ENCODE measurements at places on chromosomes 7 and 10.
A peak's percentile ranks its signal among the peaks of the same experiment; 100 is the strongest.

DNA sequence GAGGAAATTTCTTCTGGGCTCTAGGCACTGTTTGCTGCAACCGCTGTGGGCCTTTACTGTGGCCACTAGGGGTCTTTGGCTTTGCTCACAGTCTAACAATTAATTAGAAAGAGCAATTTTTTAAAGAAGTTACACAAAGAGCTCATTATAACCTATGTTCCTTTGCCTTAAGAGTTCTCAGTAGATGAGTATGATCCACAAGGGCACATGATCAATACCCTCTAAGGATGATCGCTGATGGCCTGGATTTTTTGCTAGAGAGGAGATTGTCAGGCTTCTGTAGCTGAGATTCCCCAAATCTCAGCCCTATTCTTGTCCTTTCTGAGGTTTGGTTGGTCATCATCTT is 80.8 kb upstream of the RHOBTB1 start:
- peak; percentile 74 for DNase-seq

DNA sequence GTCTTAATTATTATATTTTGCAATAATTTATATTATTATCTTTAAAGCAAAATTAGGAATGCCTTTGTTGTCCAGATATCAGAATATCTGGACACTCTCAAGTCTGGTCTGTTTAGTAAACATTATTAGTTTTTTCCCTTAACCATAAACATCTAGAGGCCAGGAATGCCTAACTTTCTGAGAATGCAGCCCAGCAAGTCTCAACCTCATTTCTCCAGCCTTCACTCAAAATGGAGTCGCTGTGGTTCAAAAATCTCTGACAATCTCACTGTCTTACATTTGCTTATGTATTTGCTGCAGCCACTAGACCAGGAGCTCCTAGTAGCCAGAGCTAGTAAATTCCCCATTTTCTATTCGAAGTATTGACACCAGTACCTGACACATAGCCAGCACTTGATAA is 49.7 kb upstream of the INHBA start:
- DNase-seq: no peak

- DNase-seq: no peak
Measured at GRCh38 chr7:39240864-39241263, 263.2 kb downstream of the POU6F2 start.

GRCh38 chr10:122308417-122309141 is 37.5 kb downstream of the BTBD16 start:
- peak; percentile 43 for DNase-seq

DNA sequence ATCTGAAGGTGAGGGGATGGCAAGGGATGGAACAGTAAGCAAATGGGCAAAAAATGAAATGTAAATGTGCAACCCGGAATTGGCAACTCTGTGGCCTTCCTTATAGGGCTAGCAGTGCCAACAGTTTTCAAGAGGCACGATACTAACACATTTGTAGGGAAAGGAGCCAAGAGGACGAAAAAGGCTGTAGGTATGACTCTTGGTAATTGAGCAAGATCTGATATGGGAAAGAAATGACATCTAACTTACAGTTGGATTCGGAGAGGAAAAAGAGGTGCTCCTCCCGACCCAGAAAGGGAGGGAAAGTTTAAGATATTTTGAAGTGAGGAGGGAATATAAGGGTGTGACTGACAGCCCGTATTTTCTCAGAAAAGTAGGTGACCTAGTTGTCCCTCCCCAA is 2.1 kb upstream of the CREM start:
- DNase-seq: no peak

- no peak for DNase-seq
Measured at GRCh38 chr10:83886871-83887270, 252.4 kb upstream of the GHITM start.

DNA sequence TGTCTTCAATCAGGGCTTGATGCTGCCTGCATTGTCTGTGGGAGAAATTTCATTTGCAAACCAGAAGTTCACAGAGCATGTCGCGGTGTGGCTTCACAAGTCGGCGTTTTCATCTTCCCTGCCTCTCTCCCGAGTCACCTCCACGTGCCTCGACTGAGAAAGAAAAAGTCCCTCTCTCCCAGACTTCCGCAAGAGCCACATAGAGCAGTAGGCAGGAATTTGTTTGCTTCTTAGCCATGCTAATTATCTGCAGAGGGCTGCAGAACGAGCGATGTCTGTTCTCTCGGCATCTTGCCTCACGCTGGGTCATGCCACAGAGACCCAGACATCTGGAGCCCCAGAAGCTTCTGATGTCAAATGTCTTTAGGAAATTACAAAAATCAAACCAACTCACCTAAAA is 272.2 kb downstream of the TCF7L2 start:
- DNase-seq: peak; percentile 58

DNA sequence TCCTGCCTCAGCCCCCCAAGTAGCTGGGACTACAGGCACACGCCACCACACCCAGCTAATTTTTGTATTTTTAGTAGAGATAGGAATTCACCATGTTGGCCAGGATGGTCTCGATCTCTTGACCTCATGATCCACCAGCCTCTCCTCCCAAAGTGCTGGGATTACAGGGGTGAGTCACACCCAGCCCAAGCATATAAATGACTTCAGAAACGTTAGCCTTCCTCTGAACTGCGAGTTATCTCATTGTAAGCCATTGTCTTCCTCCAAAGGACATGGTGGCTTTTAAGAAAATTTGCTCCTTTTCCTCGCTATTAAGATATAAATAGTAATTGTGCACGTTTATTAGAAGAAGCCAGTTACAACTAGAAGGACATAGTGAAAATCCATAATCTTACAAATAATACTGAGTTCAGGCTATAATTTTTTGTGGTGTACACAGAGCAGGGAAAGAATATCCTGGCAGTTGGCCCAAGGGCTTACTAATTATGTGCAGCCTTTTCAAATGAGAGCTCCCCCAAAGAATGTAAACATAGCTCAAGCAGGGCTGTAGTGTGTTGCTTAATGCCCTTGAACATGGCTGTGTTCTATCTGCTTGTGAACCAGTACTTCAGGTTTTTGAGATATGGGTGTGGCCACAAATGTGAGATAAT is 495.8 kb downstream of the PARD3 start:
- DNase-seq: no peak

DNA sequence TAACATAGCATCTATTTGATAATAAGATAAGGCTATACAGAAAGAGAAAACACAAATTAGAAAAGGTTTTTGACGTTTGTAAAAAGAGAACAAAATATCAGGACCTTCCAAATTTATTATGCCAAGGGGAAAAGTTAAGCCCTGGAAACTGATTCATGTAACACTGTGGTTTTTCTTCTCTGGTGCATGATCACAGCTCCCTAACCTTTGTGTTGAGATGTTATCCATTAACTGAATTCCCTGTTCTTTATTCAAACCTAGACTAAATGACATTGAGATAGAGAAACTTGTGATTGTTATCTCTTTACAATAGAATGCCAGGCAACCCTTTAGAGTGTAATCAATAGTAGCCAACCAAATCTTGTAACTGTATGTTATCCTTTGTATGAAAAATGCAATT is 141.5 kb upstream of the NRG3 start:
- DNase-seq: no peak

GRCh38 chr10:79182781-79183467 is 114.2 kb downstream of the ZMIZ1 start:
- DNase-seq: no peak

- peak; percentile 64 for DNase-seq
Measured at GRCh38 chr10:132862485-132863420, 76.8 kb upstream of the NKX6-2 start.

DNA sequence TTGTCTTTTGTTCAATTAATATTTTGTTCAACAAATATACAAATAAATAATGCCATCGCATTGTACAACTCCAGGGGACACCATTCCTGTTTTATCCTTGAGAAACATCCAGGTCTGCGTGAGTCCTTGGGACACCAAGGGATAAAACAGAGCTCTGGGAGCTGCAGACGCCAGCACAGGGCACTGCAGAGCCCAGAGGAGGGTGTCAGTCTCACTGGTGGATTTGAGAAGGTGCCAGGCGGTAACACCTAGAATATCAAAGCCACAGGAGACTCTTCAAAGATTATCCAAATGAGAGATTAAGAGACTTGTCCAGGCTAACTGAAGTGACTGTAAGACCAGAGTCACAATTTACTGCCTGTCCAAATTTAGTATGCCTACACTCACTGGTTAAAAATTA is 55.3 kb downstream of the TEX36 start:
- no peak for DNase-seq

DNA sequence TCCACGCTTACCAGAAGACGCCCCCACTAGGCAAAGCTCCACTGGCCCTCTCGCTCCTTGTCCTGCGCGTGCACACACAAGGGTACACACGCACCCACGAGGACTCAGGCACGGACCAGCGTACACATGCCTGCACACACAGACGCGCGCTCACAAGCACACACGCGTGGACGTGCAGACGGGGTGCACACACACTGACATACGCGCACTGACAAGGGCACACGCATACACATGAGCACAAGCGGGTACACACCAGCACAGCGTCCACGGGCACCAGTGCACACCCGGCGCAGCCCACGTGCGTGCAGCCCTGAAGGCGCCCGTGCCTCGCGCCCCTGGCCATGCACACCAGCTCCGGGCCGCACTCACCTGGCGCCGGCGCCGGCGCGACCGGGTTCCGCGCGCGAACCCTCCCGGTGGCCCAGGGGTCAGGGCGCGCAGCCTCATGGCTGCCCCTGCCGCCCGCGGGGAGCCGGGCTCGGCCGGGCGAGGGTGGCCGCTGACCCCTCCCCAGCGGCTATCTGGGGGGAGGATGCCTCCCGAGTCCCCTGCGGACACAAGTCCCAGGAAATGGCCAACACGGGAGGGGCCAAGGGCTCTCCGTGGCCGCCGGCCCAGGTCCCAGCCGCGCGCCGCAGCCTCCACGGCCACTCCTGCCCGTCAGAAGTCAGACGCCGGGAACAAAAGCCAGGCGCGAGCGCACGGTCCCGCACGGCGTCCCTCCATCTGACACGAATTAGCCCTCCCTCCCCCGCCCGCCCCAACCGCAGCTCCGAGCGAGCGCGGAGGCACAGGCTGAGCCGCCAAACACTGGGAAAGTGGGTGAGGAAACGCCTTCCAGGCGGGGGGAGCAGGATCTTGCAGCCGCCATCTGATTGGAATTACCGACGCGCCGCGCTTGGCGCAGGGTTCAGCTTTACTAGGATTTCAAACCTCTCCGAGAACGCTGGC is 45.0 kb downstream of the TNS3 start:
- DNase-seq: peak; percentile 84

DNA sequence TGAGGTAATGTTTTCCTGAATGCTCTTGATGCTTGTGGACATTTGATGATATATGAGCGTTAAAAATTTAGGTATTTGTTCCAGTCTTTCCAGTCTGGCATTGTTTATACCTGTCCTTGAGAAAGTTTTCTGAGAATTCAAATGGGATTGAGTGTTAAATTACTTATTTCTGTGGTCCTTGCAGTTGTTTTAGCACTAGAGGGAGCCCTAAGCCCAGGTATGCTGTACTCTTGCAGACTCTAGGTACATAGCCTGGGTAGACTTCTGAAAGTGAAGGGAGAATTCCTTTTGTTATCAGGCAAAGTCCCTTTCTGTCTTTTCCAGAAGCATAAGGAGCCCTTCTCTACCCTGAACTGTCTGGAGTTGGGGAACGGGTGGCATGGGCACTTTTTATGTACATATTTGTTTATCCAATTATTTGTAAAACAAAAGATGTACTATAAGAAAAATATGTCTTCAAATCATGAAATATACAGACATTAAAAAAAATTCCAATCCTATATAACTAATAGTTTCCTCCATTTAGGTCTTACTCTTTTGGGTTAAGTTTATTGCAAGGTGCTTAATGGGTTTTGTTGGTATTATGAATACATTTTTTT is 262.1 kb downstream of the ATRNL1 start:
- peak; percentile 76 for DNase-seq

GRCh38 chr7:7265081-7266075 is 83.0 kb downstream of the C1GALT1 start:
- DNase-seq: no peak

GRCh38 chr7:77281780-77282478 is 82.3 kb upstream of the FGL2 start:
- DNase-seq: no peak

DNA sequence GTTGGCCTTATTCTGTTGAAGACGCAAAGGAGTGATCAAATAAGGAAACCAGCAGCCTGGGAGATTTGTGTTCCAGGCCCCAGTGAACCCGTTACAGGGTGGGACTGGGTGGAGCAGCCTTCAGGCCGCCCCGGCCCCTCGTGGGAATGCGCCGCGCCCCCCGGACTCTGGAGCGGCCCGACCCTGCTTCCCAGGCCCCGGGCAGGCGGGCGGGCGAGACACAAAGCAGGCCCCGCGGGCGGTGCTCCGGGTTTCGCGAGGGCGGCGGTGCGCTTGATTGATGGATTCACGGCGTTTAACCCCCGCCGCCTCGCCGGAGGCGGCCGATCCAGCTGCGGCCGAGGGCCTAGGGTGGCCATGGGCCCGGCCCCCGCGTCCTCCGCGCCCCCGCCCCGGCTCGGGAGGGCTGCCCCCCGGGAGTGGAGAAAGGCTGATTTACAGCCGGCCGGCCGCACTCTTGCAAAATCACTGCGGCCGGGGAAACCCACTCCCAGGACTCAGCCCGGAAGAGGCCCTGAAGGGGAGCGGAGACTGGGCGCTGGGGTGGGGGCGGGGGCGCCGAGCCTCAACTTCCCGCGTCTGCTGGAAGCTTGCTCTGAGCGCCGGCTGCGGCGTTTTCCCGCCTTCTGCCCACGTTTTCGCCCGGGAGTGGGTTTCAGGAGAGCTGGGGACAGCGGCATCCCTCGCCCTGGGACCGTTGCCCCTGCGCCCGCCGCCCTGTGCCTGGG is 299.6 kb upstream of the NFE2L3 start:
- DNase-seq: peak; percentile 84

- no peak for DNase-seq
Measured at GRCh38 chr10:42477170-42477569, 161.2 kb downstream of the ZNF33B start.

DNA sequence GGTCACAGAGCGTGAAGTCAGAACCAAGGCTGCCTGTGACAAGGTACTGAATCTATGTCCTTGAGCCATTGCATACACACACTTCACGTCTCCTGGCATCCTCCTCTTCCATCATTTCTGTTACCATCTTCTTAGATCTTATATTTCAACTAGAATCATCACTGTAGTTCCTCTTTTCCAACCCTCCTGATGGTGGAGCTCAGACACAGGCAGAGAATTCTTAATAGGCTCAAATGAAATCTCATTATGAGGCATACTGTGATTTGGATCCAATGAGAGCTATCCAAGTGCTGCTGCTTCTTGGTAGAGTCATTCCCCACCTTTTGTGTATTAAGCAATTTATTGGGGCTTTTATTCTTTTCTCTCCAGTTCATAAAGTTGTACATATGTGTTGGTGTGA is 113.2 kb downstream of the CALCR start:
- no peak for DNase-seq

GRCh38 chr10:131162211-131162610 is 149.3 kb downstream of the TCERG1L start:
- DNase-seq: no peak

- no peak for DNase-seq
Measured at GRCh38 chr10:78207216-78207615, 173.6 kb downstream of the RPS24 start.

GRCh38 chr10:43706166-43706565 is 57.5 kb upstream of the ZNF32 start:
- DNase-seq: peak; percentile 31

Measured in endodermal cell (in vitro differentiated cells).